ENCODE measurements at places on chromosomes 16 and 17.

GRCh38 chr16:53576210-53576609, 73.2 kb upstream of the AKTIP start:
- DNase-seq: no peak

DNA sequence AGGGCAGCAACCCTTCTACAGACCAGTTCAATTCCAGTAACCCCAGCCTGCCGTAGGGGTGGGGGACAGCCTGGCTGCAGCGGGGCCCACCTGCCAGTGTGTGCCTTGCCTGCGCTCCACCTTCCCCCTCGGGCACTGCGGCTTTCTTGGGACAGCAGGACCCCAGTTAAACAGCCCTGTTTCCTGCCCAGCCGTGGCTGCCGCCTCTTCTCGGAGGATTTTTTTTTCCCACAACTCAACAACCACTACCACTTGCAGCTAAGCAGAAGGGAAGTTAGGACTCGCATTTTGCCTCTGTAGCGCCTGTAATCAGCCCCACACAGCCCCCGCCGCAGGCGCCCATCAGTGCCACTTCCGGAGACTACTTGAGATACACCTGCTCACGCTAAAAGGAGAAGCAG, 76.1 kb downstream of the RAI1 start:
- no peak for DNase-seq

DNA sequence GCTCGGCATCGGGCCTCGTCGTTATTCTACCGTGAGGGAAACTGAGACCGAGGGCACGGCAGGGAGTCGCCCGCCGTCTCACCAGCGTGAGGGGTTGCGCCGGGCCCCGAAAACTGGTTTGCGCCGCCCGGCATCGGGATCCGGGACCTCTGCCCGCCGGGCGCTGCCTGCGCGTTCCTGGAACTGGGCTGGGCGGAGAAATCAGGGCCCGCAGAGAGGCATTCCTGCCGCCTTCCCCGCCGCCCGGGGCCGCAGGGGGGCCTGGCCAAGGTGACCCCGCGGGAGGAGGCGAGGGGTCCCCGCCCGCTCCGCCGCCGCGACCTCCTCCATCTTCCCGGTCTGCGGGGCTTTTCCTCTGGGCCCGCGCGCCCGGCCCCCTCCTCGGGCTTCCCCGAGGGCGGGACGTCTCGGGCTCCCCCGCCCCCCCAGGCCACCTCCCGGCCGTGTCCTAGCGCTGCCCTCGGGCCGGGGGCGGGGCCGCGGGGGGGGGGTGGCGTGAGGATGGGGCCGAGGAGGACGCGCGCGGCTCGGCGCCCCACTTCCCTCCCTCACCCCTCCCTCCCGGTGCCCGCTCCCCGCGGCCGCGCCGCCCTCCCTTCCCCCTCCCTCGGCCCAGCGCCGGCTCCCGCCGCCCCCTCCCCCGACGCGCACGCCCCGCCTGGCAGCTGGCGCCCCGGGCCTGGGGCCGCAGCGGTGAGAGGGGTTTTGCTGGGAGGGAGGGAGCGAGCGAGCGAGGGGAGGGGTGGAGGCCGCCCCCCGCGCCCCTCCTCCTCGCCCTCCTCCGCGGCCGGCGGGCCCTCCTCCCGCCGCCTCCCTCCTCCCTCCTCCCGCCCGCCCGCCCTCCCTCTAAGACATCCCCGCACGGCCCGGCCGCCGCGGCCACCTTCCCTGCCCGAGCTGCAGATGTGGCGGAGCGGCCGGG, at the start of gene GLIS2:
Gene GLIS2, plus strand, starts transcription at position 882 of the 922 bp plus-strand sequence. CDS start 16,214 bp downstream, outside the sequence.
- DNase-seq: peak; percentile 72

GRCh38 chr17:980406-981291, 1.1 kb upstream of the NXN start:
- peak; percentile 93 for DNase-seq

- DNase-seq: no peak
These were observed 27.9 kb upstream of the SSTR5 start for GRCh38 chr16:1044460-1045309.

DNA sequence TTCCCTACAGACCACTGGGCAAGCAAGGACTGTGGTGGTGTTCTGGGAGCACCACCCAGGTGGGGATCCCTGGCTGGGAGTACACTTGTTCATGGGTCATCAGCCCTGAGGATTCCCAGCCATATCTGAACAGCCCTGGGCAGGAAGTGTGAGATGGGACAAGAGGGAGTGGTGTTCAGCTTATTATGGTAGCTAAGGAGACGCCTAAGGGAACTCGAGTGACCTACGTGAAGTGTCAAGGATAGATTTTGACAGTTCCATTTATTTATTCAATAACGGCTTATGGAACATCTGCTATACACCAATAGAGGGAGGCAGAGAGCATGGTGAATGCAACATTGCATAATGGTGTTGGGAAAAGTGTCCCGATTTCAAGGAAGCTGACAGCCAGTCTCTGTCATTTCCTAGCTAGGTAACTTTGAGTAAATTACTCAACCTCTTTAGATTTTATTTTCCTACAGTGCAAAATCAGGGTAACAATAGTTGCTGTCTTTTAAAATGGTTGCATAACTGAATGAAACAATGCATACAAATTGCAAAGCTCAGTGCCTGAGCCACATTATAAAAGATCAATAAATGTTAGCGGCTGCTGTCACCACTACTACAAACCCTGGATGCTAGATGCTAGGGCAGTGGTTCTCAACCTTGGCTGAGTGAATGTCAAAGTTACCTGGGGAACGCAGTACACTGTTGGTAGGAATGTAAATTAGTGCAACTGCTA, 534.1 kb downstream of the GRIN2A start:
- peak; percentile 71 for DNase-seq

DNA sequence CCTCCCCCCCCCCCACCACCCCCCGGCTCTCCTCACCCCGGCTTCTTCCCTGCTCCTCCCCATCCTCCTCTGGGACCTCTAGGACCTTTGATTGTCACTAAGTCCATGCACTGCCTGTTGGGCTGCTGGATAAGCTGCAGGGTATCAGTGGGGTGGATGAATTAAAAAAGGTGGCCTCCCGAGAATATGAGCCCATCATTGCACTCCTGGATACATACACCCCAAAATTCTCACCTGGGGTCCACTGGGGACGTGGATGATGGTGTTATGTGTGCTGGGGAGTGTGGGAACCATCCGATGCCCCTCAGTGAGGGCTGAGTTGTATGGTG, 88.8 kb downstream of the IRF8 start:
- no peak for DNase-seq

GRCh38 chr16:87199901-87200300, 117.3 kb downstream of the C16orf95 start:
- no peak for DNase-seq

DNA sequence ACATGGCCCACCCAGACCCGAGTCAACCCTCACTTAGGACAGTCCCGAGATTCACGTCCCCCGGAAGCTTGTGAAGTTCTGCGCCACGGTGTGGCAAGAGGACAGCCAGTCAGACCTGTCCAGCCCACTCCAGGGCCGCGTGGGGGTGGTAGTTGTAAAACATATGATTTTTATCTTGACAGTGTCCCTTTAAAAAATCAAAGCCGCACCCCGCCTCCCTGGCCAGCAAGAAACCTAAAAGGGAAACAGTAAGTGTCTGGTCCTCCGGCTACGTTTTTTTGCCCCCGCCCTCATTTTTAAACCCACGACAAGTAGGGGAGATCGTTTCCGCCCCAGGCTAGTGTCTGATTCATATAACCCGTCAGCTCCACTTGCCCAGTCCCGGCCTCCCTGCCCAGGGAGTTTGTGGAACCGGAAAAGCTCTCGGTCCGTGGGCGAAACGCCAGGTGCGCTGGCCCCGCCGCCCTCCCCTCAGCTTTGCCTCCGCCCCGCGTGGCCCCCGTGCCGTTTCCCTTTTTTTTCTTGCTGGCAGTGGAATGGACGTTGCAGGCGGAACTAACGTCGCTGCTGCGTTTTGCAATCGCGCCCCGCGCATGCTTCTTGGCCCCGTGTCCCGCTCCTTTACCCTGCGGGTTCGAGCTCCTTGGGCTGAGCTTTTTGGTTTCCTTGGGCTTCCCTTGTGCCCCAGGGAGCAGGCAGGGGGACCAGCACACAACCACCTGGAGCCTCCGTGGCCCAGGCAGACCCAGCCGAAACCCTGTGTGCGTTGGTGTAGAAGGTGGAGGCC, 13.3 kb upstream of the NUDT16L1 start:
- DNase-seq: peak; percentile 74

DNA sequence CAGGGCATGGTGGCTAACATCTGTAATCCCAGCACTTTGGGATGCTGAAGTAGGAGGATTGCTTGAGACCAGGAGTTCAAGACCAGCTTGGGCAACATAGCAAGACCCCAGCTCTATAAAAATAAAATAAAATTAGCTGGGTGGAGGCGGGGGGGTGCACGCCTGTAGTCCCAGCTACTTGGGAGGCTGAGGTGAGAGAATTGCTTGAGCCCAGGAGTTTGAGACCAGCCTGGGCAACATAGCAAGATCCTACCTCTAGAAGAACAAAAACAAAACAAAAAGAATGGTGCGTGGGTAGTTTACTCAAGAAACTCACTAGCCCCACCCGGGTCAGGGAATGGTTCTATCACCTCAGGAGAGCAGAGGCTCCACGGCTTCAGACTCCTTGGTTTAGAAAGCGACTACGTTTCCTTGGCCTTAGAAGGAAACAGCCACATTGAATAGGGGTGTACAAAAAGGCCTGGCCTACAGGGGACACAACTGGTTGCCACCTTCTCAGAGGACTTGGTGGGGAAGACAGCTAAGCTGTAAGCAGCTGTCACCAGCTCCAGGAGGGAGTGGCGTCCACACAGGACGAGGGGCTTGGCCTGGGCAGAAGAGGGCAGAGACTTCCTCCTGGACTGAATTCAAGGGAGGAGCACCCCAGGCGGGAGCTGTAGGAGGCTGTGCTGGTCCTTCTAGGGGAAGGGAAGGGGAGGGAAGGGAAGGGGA, 716 bp downstream of the TK1 start:
- DNase-seq: no peak

GRCh38 chr16:69589434-69590269, 23.9 kb downstream of the NFAT5 start:
- no peak for DNase-seq

DNA sequence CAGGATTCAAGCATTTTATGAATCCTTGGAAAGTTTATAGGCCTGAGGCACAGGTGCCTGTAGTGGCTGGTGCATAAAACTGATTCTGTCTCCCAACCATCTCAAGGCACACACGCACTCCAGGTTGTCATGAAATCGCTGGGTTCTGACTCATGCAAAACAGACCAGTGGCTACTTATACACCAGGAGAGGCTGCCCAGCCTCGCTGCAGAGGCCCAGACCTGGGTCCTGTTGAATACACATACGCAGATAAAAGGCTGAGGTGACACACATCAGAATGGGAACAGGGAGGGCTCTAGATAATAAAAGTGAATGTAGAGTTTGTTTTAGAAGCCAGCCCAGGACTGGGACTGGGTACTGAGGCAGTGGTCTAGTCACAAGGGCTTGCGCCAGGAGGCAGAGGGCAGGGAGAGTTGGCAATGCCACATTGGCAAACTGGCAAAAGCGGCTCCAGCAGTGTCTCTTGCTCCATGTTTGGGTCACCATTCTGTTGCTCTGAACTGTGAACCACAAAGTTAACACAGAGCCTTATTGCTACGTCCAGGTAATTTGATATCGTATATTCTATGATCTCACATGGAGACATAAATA, 13.6 kb downstream of the OR1D5 start:
- DNase-seq: no peak

DNA sequence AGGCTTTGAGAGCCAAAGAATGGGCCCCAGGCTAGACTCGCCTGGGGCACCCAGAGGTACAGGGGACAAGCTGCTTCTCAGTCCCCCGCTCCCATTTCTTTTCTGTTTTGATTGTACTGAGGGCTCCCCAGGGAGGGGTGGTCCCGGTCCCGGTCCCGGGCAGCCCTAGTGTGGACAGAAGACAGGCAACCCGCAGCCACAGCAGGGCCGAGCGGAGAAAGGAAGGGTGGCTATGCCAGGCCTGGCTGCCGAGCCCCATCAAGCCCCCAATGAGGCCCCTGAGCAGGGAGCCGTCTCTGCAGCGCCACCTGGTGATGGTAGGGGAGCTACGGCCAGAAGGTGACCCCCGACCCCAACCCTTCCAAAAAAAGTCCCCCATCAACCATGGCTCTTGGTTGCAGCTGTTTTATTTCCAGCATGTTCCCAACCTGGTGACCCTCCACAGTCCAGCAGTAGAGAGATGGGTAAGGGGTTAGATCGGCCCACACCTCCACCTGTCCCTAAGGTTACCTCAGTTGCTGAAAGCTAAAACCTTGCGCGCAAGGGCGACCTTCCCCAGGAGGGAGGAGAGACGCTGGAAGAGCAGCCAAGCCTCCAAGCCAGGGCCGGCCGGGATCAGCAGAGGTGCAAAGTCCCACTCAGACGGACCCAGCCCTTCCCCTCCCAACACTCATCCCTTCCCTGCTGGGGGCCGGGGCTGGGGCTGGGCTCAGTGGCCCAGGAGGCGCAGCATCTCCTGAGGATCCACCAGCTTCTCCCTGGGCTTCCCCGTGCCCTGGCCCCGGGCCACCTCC, 2.6 kb upstream of the GRIN2C start:
- DNase-seq: peak; percentile 91

DNA sequence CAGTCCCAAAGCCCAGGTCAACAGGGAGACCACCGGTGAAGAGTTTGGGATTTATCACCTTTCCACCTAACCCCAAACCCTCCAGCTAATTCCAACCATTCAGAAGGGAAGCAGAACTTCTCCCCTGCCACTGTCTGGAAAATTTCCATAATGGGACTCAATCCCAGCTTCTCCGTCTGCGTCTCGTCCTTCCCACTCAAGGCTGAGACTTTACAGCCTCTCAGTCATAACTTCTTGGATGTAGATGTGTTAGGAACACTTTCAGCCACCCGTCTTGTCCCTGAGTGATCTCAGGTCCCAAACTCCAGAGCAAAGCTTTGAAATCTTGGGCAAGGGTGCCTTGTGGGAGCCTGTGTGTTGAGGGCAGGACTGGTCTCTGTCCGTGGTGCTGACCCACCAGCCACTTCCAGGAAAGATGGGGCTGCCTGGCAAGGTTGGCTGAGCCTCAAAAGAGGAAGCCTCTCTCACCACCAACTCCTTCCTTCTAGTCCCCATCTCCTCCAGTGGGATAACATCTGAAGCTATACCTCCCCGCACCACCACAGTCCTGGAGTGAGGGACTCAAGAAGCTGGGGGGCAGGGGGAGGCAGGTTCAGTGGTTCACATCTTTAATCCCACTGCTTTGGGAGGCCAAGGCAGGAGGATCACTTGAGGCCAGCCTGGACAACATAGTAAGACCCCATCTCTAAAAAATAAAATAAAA, 9.3 kb downstream of the GAS2L2 start:
- DNase-seq: no peak

GRCh38 chr17:76147211-76148014, 6.4 kb upstream of the FOXJ1 start:
- peak; percentile 65 for DNase-seq

- no peak for DNase-seq
These were observed 9.4 kb upstream of the MYLK3 start for GRCh38 chr16:46757339-46758050.

- DNase-seq: no peak
These were observed 146.3 kb downstream of the SLC39A11 start for GRCh38 chr17:72946156-72946555.

All from G401 (cell line).